ENCODE measurements at places on chromosomes 3 and 15.

DNA sequence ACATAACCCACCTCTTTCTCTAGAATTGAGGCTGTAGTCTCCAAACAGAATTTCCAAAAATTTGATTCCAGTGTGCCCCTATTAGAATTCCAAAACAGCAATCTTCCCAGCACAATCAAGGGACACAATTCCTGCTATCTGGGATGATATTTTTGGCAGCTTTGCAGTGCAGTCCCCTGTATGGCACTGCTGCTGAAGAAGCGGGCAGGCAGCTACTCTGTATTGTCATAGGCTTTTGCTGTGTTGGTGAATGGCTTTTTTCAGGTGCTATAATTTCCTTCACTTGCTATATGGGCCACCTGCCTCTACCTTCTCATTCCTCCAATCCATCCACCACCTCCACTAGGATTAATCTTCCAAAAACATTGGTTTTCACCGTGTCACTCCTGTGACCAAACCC, 145.5 kb downstream of the VGLL4 start:
- H3K27ac ChIP-seq = no peak overlapping the region
- no peaks in the 10 kb centered on the region for H3K4me1 ChIP-seq
- DNase-seq = no peak
- H3K36me3 ChIP-seq = no peaks in the 10 kb centered on the region
- no peaks in the 10 kb centered on the region for H3K27me3 ChIP-seq
- H3K4me3 ChIP-seq = no peak overlapping the region

DNA sequence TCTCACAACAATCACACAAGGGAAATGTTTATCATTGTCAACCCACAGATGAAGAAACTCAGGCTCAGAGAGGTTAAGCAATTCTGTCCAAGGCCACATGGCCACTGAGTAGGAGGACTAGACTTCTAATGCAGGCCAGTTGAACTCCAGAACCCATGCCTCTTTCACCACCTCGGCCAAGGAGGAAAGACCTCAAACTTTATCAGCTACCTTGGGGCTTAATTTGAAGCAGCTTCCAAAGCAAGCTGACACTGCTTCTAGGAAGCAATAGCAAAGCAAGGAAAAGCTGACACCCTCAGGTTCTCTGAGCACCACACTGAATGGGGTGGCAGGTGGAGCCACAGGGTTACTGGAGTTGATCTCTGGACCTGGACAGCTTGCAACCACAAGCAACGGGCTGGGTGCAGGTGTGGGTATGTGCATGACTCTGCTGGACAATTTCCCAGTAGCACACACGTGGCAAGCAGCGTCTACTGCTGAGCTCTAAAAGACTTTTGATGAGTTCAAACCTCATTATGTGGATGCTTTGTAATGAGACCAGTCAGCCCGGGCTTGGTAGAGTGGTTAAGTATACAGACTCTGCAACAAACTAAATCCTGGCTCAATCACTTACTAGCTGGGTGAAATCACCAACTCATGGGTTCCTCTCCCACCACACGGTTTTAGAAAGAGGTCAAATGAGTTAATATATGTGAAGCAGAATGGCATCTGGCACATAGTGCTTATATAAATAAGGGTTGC, 23.1 kb downstream of the CCNL1 start:
- no peaks in the 10 kb centered on the region for H3K27me3 ChIP-seq
- H3K4me3 ChIP-seq = no peak overlapping the region
- H3K36me3 ChIP-seq = no peaks in the 10 kb centered on the region
- peaks cover 27% of the 10 kb centered on the region for H3K4me1 ChIP-seq
- no peak for DNase-seq
- H3K27ac ChIP-seq = no peak overlapping the region

GRCh38 chr3:24545887-24546286, 51.2 kb upstream of the THRB start:
- H3K4me1 ChIP-seq = no peaks in the 10 kb centered on the region
- H3K27ac ChIP-seq = no peak overlapping the region
- no peak for DNase-seq
- no peak overlapping the region for H3K4me3 ChIP-seq

DNA sequence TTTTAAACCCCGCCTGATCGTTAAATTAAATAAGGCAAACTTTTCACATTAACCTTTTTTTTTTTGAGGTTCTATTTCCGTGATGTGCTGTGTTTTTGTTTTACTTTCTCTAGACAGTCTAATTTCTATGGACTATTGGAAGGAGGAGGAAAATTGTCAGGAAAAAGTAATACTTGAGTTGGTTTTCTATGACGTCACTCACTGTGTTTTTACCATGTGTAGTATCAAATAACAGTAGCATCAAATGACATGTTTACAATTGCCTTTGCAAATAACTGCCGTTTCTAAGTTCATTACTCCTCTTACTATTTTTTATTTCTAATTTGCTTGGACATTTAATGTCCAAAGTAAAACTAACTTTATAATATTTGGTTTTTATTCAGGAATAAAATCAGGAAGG, 32.3 kb downstream of the MYO1E start:
- no peak for DNase-seq
- H3K27me3 ChIP-seq = no peaks in the 10 kb centered on the region
- no peak overlapping the region for H3K27ac ChIP-seq
- H3K4me3 ChIP-seq = no peak overlapping the region
- no peaks in the 10 kb centered on the region for H3K36me3 ChIP-seq

DNA sequence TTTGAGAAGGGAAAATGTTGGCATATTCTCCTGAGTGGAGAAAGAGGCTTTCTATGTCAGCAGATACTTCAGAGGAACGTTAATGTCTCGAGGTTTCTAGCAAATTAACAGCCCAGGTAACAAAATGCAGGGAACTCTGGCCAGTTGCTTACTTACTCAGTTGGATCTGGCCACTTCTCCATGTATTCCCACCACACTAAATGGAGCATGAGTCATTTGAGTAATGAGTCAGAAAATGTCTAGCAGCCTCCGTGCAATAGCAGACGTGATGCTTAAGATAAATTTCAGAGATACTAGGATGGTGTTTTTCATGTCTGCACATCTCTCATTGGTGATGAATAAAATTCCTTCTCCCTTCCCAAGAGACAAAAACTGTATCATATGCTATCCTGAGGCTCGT, 671.5 kb downstream of the FHIT start:
- no peak for DNase-seq
- H3K36me3 ChIP-seq = no peaks in the 10 kb centered on the region
- H3K27ac ChIP-seq = no peak overlapping the region
- peaks cover 8% of the 10 kb centered on the region for H3K4me1 ChIP-seq

DNA sequence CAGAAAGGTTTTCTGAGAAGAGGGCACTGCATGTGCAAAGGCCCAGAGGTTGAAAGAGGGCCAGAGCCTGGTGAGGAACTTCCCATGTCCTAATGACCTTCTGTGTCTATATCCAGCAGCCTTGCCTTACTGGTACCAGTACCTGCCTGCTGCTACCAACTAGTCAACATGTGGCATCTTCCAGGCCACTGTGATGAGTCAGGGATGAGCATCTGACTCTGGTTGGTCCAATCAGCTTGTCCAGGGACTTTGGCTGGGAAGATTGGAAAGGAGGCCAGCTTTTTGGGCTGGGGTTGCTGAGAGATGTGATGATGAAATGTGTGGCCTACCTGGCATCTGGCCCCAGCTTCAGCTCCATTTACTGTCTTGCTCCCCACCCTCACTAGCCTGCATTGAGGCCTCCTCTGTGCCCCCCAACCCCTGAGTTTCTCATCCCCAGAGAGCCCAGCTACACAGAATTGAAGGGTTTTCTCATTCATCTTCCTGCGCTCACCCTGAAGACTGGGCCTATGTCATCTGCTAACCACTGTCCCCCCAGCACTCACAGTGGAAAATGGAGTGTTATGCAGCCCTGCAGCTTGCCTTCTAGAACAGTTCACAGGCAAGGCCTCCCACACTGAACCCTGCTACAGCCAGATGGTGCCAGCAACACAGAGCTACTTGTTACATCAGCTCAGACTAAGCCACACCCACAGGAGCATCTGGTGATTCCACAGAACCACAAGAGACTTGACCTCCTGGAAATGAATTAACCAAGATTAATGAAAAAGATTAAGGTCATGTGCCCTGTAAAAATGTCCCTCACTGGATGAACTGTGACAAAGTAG, 1.3 kb upstream of the TWF2 start:
- H3K36me3 ChIP-seq = no peaks in the 10 kb centered on the region
- DNase-seq = peak; percentile 51
- peak overlapping the region; percentile 91 for H3K27ac ChIP-seq

DNA sequence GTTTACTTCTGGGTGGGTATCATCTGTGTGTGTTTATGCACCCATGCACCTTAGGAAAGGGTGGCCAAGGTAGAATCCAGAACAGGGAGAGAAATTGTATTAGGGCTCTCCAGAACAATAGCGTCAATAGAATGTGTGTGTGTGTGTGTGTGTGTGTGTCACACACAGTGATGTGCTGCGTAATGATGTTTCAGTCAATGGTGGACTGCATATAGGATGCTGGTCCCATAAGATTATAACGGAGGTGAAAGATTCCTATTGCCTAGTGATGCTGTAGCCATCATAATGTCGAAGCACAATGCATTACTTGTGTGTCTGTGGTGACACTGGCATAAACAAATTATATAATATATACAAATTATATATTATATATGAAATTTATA, 69.3 kb upstream of the PRR23C start:
- no peak overlapping the region for H3K27ac ChIP-seq
- no peaks in the 10 kb centered on the region for H3K27me3 ChIP-seq
- DNase-seq = no peak
- H3K4me3 ChIP-seq = no peak overlapping the region
- H3K4me1 ChIP-seq = no peaks in the 10 kb centered on the region

- no peak overlapping the region for H3K27ac ChIP-seq
- H3K4me3 ChIP-seq = no peak overlapping the region
- H3K36me3 ChIP-seq = no peaks in the 10 kb centered on the region
- H3K4me1 ChIP-seq = no peaks in the 10 kb centered on the region
Observed at GRCh38 chr3:6229778-6230410, 631.0 kb upstream of the GRM7 start.

- H3K4me3 ChIP-seq = no peak overlapping the region
- no peaks in the 10 kb centered on the region for H3K27me3 ChIP-seq
- H3K36me3 ChIP-seq = no peaks in the 10 kb centered on the region
- DNase-seq = no peak
- peaks cover 10% of the 10 kb centered on the region for H3K4me1 ChIP-seq
Observed at GRCh38 chr3:131396170-131396569, 14.6 kb downstream of the NUDT16 start.

- H3K27me3 ChIP-seq = no peaks in the 10 kb centered on the region
- H3K4me3 ChIP-seq = no peak overlapping the region
- no peak overlapping the region for H3K27ac ChIP-seq
- no peaks in the 10 kb centered on the region for H3K4me1 ChIP-seq
Observed at GRCh38 chr3:180633722-180634121, 31.8 kb downstream of the TTC14 start.

GRCh38 chr3:32077260-32078084, 28.9 kb upstream of the GPD1L start:
- H3K27ac ChIP-seq = peak overlapping the region; percentile 71
- peak overlapping the region; percentile 33 for H3K4me3 ChIP-seq
- H3K36me3 ChIP-seq = no peaks in the 10 kb centered on the region
- H3K27me3 ChIP-seq = no peaks in the 10 kb centered on the region

- H3K4me3 ChIP-seq = no peak overlapping the region
- H3K27ac ChIP-seq = no peak overlapping the region
- H3K36me3 ChIP-seq = peaks cover 5% of the 10 kb centered on the region
- H3K27me3 ChIP-seq = no peaks in the 10 kb centered on the region
Observed at GRCh38 chr15:70054884-70055387, 42.8 kb downstream of the TLE3 start.

DNA sequence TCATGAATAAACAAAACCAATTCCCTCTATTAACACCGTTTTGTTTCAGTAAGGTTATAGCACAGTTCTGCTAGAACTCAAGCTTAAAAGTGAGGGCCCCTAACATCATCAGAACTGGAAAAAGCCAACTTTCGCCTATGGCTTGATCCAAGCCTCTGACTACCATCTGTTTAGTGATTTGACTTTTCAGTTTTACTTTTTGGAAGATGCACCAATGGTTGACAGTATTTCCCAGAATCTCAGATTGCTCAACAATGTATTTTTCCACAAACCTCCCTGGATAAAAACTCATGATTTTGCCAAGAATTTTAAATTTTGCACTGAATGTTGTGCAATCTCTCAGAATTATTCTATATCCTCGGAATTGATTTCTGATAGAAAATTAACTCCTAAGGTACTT, 190.7 kb downstream of the LSAMP start:
- no peaks in the 10 kb centered on the region for H3K27me3 ChIP-seq
- no peak overlapping the region for H3K27ac ChIP-seq
- H3K4me3 ChIP-seq = no peak overlapping the region
- H3K36me3 ChIP-seq = no peaks in the 10 kb centered on the region
- no peak for DNase-seq
- peaks cover 12% of the 10 kb centered on the region for H3K4me1 ChIP-seq

GRCh38 chr3:82875401-82875800, 1114.0 kb upstream of the GBE1 start:
- no peaks in the 10 kb centered on the region for H3K36me3 ChIP-seq
- H3K4me3 ChIP-seq = no peak overlapping the region

DNA sequence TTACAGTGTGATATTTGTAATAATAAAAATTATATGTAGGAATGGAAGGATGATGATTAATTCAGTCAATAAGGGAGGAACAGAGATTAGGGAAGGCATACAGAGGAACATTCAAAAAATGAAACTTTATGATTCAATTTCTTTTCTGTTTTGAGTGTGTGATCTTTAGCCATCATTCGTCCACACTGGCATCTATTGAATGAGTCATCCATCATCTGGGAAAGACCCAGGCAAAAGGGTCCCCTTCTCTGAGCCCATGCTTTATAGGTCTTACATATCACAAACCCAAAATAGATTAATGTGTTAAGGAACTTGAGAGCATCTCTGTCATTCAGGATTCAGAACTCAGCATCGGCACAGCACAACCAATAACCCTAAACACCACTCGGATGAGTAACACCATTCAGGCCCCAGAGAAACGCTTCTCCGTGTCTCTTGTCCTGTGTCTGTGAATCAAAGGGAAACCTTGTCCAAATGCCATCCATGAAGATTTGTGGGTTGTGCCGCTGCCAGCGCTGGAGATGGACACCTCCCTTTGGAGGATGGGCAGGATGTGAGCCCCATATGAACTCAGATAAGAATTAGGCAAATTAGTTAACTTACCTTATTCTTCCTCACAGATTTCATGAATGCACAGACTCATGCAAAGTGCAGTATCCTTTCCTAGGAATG, 21.7 kb upstream of the TPM1 start:
- H3K27me3 ChIP-seq = no peaks in the 10 kb centered on the region
- no peak overlapping the region for H3K4me3 ChIP-seq
- no peak overlapping the region for H3K27ac ChIP-seq

DNA sequence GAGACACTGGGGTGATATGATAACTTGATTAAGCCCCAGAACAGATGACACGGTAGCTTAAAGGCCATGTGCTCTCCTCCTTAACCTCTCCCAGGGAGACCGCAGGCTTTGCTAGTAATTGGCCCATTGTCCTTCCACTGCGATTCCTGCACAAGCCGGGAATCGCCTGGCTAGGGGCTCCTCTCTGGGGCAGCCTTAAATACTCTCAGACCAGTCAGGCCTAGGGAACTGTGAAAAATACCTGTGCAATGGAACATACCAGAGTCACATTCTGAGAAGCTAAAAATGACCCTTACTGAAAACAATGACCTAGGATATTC, 56.3 kb downstream of the CPN2 start:
- H3K4me1 ChIP-seq = peaks cover 23% of the 10 kb centered on the region
- no peak overlapping the region for H3K4me3 ChIP-seq
- DNase-seq = no peak
